ENCODE measurements at places on chromosomes 1 and 21. TPM values are rescaled to one million over a fixed set of nuclear protein-coding genes. Genes with fewer than 3 reads are reported as not detected.

DNA sequence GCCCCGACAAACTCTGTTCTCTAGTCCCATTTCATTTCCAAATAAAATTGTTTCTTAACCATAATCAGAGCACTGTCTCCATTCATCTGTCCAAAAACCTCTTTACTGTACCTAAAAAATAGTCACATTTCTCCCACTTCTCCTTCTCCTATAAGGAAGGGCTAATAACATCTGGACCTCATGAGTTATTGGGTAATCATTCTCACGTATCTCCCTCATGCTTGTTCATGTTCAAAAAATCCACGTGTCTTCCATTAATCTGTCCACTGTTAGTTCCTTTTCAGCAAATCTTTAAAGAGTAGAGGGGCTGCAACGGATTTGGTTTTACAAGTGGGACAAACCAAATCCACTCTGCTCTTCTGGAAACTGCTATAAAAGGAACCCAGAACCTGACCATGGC lies 1418.8 kb downstream of the MRPL39 start:
- H3K4me1 ChIP-seq, result no peaks in the 10 kb centered on the region
- no peaks in the 10 kb centered on the region for H3K36me3 ChIP-seq
- no peaks in the 10 kb centered on the region for H3K27me3 ChIP-seq
- H3K27ac ChIP-seq, result no peak overlapping the region
- no peak overlapping the region for H3K4me3 ChIP-seq

DNA sequence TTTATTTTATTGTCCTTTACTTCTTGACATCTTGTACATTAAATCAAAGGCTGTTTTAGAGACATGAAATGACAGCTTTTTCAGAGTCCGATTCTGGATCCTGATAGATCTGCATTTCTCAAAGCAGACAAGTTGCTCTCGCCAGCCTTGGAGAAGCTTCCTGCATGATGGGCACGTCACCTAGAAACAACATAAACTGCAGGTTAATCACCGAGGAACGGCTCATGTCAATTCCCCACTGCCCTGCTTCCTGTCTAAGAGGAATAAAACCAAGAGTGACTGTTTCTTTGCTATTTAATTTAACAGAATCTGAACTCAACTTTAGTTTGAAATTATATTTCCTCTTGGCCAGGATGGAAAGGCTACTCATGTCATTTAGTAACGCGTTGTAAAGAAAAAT lies 77.0 kb downstream of the RWDD3 start:
- no peak overlapping the region for H3K27ac ChIP-seq
- DNase-seq, result no peak
- H3K27me3 ChIP-seq, result peaks cover 8% of the 10 kb centered on the region
- no peaks in the 10 kb centered on the region for H3K36me3 ChIP-seq

GRCh38 chr1:29861446-29861845 lies 625.1 kb downstream of the PTPRU start:
- no peak overlapping the region for H3K27ac ChIP-seq
- H3K4me3 ChIP-seq, result no peak overlapping the region
- no peaks in the 10 kb centered on the region for H3K36me3 ChIP-seq
- no peaks in the 10 kb centered on the region for H3K4me1 ChIP-seq
- H3K27me3 ChIP-seq, result no peaks in the 10 kb centered on the region

Gene KIF26B
- 0.62 TPM for total RNA-seq

Measured in B cell (primary cell).